ENCODE measurements at places on chromosomes 16 and 17. TPM values are rescaled to one million over a fixed set of nuclear protein-coding genes. Genes with fewer than 3 reads are reported as not detected.

The TNK1 gene
- polyA plus RNA-seq = 5.5 TPM

The CSH1 gene
- not detected for polyA plus RNA-seq

The KCTD11 gene
- polyA plus RNA-seq = 11.2 TPM

The CETP gene
- polyA plus RNA-seq = 0.39 TPM

The FZD2 gene
- 1.7 TPM for polyA plus RNA-seq
